ENCODE measurements at places on chromosomes 7 and 10. TPM values are rescaled to one million over a fixed set of nuclear protein-coding genes. Genes with fewer than 3 reads are reported as not detected.

- no peak for DNase-seq
Observed at GRCh38 chr7:46745707-46746090, 824.6 kb upstream of the IGFBP3 start.

DNA sequence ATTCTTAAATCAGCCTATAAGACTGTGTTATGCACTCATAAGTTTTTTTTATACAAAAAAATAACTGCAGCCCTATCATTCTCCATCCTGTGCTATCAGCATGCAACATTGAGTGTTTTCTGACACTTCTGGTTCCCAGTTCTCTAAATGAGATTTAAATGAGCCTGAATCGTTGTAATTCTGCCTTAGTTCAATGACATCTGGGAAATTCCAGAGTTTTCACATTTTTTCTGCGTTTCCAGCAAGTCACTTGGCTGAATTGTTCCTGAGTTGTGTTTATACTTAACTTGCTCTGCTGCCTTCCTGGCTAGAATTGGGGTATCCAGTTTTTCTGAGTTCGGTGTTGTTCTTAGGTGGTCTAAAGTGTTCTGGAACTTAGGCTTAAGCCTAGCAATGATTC is 636.1 kb upstream of the FZD8 start:
- no peak for DNase-seq

DNA sequence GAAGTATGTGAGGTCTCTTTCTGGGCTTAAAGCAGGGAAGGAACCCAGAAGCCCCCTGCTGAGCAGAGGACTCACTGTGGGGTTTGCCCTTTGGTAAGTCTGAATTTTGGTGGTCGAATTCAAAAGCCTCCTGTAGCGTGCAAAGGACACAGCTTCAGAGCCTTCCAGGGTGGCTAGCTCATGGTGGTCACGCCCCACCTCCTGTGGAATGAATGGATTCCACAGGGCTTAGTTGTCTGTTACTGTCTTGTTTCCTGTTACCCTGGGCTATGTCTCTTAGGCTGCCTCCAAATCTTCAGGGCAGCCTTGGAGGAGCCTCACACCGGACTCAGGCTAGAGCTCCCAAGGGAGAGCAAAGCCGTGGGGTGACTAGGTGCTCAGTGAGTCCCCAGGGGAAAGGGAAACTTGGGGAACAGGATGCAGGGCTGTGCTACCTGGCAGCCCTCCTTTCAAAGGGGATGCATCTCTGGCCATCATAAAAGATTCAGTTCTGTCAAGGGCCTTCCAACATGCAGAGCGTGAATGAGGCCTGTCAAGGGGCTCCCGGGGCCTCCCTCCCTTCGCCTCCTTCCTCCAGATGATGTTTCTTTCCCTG is 211.7 kb downstream of the CCSER2 start:
- DNase-seq: no peak

- DNase-seq: no peak
Observed at GRCh38 chr7:150481922-150482321, 31.5 kb downstream of the GIMAP8 start.

DNA sequence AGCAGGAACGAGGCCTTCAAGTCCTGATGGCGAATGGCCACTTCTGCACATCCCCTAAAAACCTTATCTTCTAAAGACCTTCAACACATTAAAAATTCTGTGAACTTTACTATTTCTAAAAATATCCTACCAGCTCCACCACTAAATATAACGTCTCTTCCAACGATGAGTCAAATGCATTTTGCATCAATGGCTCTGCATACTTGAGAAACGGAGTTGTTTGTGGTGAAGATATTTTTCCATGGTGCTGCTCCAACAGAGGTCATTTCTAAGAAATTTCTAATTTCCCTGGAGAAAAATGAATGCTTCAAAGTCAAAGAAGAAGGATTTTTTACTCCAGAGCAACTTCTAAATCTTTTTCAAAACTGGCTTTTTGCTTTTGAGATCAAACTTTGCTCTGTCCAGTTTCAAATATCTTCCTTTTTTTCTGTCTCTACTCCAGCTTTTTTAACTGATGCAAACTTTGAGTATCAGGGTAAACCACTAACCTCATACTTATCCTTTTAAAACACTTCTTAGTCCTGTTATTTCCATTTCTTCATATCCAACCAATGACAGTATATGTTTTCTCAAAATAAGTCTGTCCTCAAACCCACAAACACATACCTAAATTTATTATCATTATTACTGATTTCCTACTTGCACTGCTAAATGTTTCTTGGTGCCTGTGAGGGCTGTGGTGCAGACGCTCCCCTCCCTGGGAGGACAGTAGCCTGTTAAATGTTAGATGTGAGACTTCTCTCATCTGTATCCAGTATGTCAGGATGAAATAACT is 258.1 kb downstream of the KLF6 start:
- DNase-seq: no peak

DNA sequence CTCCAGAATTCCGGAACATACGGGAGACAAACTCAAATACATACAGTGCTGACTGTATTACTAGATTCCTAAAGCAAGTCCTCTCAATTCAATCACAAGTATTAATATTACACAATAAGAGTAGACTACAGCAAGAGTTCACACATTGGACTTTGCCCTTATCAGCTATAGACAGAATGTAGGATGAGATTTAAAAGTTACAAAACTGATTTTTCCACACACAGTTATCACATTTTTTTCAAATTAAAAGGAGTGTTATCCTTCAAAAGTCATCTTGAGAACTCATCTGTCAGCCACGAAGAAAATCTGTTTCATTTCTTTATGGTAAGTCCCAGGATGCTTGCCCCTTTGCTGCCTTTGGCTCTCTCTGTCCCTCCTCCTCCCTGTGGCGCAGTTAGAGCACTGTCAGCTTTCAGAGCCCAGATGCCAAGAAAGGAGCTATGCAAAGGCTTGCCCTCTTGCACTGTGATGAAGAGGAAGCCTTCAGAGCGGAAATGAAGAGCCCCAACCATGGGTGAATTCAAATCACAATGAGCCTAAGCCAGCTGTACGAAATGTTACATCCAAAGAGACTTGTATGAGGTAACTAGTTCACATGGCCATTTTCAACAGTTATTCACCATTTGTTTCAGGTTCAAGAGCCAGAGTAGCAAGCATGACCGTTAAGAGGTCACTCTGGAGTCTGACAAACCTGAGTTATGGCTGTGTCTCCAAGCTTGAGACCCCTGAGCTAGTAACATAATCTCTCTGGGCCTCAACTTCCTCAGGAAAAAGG is 10.7 kb downstream of the NCOA4 start:
- DNase-seq: peak; percentile 66

DNA sequence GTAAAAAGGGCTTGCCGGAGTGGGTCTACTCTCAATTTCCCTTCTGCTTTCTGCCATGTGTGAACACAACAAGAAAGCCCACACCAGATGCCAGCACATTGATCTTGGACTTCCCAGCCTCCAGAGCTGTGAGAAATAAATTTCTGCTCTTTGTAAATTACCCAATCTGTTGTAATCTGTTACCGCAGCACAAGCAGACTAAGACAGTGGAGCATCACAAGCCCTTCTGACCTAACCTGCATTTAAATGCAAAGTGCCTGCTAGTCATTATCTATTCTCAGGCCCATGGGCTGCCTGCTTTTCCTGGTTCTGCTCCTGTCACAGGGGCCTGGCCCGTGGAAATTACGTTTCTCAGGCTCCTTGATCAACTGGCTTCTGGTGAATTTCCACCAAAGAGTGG is 199.3 kb upstream of the AUTS2 start:
- DNase-seq: no peak

The NKX1-2 gene
- total RNA-seq: not detected

The KNDC1 gene
- total RNA-seq: 0.05 TPM

The HDAC9 gene
- 52.9 TPM for total RNA-seq
